ENCODE measurements at places on chromosomes 3 and 15.

DNA sequence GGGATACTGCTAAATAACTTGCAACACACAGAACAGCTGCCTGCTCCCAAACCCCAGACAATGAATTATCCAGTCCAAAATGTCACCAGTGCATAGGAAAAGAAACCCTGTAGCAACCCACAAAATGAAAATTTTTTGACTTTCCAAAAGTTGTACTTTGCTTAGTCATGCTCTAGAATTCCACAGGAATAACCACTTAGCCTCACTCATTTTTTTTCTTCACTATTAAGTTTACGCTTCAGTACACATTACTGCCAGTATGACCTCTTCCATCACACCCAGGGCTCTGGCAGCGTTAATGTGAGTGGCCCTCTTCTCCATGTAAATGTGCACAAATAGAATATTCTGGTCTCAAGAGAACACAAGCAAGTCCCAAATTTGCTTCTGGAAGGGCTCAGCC, 259.8 kb downstream of the MAGI1 start:
- no peak for DNase-seq

GRCh38 chr15:65177901-65178300, 7.2 kb downstream of the CLPX start:
- DNase-seq: no peak

DNA sequence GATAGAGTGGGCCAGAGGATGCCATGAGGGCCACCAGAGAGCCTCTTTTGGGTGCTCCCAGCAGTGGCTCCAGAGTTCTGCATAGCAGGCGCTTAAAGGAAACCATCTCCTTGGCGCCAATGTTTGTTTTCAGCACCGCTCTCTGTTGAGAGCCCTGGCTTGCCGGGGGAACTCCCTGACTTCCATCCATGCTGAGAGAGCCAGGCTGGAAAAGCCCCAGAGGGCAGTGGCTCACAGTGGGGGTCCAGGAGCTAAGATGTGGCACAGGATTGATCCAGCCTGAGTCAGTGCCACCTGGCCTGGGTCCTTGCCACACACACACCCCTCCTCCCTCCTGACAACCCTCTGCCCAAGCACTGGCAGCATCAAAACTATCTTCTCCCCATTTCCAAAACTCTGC, 50.4 kb upstream of the HACD2 start:
- no peak for DNase-seq

- DNase-seq: no peak
These were observed 9.6 kb downstream of the CLEC3B start for GRCh38 chr3:45035441-45036301.

GRCh38 chr3:65751123-65751700, 287.5 kb downstream of the MAGI1 start:
- no peak for DNase-seq

DNA sequence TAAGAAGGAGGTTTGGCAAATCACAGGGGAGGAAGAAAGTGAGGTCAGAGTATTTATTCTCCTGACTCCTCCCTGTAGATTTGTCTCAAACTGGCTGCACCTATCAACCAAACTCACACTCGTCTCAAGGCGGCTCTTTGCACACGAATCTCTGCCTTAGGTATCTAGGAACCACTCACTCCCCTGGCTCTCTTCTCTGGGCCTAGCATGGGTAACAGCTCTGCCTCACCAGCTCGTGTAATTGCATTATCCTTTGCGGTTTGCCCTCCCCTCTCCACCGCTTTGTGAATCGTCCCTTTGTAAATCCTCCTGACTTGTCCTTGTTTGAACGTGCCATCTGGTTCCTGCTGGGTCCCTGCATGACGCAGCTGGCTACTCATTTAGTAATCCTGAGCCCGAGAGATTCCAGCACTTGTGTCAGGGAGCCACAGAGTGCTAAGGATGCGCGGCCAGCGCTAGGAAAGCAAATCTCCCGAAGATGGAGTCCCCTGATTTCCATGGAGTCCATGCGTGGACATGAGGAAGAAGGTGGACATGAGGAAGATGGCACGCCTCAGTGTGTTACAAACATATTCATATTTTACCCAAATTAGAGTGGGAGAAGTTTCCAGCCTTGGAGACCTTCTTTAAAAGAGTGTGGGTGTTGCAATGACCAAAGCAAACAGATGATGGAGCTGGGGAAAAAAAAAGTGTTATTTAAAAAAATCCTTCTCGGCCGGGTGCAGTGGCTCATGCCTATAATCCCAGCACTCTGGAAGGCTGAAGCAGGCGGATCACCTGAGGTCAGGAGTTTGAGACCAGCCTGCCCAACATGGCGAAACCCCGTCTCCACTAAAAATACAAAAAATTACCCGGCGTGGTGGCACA, 26.7 kb downstream of the NRROS start:
- no peak for DNase-seq

DNA sequence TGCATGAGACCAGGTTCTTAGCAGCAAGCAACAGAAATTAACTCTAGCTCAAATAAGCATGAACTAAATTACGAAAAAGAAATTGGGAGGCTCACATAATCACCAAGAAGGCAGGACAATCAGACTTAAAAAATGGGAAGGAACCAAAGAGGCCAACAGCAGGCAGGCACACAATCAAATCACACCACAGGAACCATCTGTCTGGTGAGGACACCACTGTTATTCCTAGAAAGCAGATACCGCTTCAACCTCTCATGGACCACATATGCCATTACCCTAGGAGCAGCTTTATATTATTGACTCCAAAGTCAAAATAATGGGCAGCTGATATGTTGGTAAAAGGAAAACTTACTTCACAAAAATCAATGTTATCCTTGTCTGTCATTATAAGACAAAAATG, 51.6 kb downstream of the SUCLG2 start:
- no peak for DNase-seq
